Hematopoietic multipotent progenitor cell treated with erythropoietin and hydrocortisone succinate and interleukin-3 and kit ligand, for 8 days (in vitro differentiated cells): ENCODE measurements at places on chromosomes 2 and 18.

DNA sequence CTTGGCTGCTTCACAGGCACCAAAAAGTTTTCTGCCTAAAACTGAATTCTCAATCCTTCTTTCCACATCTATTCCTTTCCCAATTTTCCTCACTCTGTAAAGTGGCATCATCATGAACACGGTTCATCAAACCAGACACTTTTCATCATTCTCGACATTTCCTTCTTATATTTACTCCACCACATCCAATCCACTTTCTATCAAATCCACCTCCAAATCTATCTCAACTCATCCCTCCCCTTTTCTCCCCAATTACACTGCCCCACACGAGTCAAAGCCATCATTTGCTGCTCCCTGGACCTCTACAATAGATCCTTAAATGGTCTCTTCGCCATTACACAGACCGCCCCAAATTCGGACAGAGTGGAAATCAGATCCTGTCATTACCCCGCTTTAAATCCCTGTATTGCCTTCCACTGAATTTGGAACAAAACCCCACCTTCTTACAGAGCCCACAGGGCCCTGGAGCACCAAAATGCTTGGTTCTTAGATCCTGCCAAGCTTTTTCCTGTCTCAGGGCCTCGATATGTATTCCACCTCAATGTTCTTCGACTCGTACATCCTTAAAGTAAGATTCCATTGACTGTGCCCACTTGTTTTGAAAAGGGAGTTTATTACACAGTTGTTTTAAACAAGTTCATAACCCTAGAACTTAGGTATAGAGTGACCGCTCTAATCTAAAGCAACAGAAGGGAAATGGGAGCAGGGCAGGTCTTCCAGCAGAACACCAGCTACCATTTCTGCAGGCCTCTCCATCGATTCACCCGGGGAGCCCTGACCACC is 856 bp downstream of the ACAA2 start:
- no peak for DNase-seq

- no peak for DNase-seq
Observed at GRCh38 chr2:111912547-111912946, 14.1 kb downstream of the MERTK start.

GRCh38 chr2:22787745-22788144 is 597.2 kb upstream of the KLHL29 start:
- no peak for DNase-seq

DNA sequence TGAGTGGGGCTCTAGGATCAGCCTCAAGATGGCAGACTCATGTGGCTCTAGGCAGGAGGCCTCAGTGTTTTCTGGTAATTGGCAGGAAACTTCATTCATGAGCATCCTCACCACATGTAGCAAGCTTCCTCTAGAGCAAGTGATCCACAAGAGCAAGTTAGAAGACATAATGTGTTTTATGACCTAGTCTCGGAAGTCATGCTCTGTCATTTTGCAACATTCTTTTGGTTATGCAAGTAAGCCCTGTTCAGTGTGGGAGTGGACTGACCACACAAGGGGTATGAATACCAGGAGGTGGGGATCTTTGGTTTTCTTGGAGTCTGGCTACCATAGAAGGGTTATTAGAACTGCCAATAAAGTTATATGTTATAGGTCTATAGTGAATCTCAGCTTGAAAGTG is 66.8 kb upstream of the STK39 start:
- DNase-seq = no peak

GRCh38 chr18:40752316-40752715 is 1202.7 kb upstream of the PIK3C3 start:
- no peak for DNase-seq

DNA sequence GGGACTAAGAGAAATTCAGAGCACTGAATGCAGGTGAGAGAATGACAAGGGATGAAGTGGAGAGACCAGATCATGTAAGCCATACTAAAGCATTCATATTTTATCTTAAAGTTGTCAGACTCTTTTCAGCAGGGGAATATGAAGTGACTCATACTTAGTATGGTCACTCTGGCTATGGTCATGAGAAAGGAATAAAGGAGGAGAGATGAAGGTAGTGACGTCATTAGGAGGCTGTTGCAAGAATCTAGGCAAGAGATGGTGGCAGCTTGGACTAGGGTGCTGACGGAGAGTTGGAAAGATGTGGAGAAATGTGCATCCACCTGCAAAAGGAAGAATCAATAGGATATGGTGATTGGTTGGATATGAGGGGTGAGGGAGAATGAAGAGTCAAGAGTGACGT is 203.2 kb upstream of the ACVR2A start:
- DNase-seq = no peak

GRCh38 chr2:237540823-237541222 is 25.6 kb upstream of the PRLH start:
- peak; percentile 88 for DNase-seq

DNA sequence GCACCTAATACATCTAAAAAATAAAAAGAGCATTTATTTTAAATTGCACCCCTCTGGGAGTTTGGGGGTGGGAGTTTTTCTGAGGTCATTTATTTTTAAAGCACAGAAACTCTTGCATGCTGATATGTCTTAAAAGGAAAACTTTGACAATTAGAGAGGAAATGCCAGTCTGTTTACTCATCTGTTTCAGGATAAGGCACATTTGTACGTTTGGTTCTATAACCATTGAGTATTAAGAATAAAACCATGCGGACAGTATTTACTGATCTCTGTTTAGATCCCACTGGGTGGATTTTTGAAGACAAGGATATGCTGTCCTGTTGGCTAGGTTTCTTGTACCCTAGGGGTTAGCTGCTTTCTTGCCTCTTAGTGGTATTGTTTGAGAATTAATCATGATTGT is 122.9 kb downstream of the TANC1 start:
- DNase-seq = no peak

GRCh38 chr2:154142480-154142879 is 270.8 kb downstream of the GALNT13 start:
- DNase-seq = no peak

GRCh38 chr2:9974343-9974742 is 22.9 kb downstream of the GRHL1 start:
- DNase-seq = no peak

GRCh38 chr2:130376433-130377293 is 20.8 kb downstream of the PTPN18 start:
- DNase-seq = no peak

DNA sequence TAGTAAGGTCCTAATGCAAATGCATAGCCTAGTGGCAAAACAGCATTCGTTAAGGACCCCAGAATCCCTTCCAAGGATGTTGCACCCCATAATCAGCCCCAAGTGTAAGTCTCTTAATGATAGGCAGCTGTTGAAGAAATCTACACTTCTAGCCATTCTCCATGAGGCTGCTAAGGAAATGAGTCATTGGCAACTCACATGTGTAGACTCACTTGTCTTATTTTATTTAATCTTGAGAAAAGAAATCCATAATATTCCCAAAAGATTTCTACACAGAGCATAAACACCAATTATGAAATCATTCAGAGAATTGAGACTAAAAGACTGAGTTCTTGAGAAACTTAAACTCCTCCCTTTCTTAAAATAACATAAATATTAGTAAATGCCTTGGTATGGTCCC is 52.4 kb downstream of the AKAIN1 start:
- DNase-seq = no peak

DNA sequence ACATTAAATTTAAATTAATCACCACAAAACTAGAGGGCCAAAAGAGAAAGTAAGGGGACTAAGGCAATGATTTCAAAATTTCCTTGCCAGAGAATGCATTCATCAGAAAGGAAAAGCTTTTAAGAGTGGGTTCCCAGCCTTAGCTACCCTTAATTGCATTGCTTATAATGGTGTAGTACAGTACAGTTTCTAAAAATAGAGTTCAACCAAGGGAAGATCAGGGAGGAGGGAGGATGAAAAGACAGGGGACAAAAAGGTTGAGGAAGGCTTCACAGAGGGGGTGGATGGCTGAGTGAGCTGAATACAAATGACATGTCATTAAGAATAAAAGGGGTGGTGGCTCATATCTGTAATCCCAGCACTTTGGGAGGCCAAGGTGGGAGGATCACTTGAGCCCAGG is 119.9 kb downstream of the RBMS1 start:
- DNase-seq = no peak

GRCh38 chr18:5455674-5456073 is 88.1 kb downstream of the EPB41L3 start:
- no peak for DNase-seq

DNA sequence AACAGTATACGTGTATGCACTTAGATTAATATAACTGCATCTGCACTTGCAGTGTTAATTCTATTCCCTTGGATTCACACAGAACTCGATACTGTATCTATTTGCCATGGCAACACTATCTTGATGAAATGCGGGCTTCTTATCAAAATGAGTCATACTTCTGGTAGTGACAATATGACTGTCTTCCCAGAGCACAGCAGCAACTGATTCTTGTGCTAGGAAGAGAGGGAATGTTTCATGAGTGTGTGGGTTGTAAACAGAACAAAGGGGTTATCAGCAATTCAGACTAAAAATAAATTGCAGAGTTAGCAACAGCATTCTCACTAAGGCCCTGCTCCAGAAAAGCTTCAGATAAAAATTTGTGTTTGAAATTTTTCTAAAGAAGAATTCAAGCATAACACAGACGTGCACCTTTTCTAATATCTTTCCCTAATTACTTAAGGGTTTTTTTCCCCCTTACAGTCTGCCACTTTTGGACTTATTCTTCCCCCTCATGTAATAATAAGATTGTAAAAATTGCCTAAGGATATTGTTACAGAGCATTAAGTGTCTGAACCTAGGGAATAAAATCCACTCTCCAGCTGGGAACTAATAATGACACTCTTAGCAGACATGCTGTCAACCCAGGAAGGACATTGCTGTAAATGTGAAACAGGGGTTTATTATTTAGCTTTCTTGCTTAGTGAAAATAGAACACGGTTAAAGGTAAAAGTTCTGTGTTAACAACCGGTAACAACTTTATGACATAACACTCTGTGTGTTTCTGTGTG is 99.9 kb upstream of the SLC38A11 start:
- DNase-seq = peak; percentile 92

DNA sequence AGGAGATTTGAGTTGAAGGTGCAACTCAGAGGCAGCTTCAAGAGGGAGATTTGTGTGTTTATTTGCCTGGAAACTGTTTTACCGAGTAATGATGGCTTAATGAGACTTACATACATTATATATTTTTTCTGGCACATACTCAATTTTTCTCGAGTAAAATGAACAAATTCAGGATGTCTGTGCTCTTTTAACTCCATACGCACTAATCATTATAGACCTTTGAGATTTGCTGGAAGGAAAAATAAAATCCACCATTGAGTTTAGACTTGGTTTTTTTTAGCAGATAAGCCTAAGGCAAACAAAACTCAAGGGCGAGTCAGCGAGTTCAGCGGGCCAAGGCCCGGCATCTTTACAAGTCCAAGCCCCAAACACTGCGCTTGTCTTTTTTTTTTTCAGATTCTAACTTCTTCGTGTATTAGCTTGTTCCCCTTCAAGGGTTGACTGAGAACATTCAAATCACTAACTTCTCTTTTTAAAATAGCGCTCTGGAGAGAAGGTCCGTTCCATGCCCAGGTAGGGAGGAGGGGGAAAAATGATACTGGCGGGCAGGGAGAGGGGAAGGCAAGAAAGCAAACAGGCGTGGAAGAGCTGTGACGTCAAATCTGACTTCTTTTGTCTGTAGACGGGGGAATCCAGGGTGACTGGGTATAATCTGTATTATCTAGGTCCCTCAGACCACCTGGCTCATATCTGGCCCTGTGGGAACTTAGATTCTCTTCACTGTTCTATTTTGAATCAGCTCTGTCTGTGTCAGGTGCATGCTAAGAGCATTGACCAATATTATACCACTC is 72.7 kb upstream of the MAP3K20 start:
- DNase-seq = no peak

DNA sequence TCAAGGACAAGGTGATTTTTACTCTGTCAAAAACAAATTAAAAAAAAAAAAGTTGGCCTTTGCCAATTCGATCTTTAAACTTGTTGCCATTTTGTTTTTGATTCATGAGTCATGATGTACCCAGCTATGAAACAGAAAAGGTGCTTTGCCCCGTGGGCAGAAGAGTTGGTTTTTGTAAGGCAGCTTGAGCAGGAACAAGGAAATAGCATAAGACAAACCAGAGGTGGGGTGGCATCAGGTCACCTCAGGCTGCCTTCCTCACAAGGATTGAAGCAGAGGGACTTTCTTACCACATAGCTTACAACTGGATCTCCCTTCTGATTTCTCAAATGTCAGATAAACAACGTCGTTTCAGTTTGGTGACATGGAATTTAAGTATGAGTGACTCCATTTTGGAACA is 123.8 kb downstream of the ARL4C start:
- no peak for DNase-seq

DNA sequence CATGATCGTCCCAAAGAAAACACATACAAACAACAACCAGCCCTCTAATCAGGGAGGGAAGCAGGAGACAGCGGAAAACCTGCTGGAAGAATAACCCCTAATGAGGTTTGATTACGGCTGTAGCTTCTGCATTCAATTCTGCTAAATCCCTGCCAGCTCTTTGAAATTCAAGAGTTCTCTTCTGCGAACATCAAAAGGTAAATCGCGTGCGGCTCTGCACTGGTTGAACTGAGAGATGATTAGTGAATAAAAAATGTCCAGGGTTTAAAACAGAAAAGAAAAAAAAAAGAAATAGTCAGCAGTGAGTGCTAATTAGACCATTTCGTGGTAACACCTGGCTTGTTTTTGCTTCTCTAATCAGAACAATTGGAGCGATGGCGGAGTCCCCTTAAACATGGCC is 153.0 kb upstream of the CAPN13 start:
- DNase-seq = no peak

DNA sequence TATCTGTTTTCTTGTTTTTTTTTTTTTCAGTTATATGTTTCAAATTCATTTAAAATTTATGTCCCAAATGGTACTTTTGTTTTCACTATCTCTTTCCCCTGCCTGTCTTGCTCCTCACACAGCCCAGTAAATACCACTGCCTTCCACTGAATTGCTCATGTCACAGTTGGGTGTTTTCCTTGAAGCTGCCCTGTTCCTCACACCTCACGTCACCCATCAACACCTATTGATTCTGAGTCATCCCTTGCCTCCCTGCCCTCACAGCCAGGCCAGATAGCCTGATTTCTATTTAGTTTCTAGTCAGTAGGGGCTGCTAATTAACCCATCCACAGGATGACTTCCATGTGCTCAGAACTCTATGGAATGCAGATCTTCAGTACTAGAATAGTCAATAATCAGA is 25.3 kb downstream of the FSHR start:
- no peak for DNase-seq

DNA sequence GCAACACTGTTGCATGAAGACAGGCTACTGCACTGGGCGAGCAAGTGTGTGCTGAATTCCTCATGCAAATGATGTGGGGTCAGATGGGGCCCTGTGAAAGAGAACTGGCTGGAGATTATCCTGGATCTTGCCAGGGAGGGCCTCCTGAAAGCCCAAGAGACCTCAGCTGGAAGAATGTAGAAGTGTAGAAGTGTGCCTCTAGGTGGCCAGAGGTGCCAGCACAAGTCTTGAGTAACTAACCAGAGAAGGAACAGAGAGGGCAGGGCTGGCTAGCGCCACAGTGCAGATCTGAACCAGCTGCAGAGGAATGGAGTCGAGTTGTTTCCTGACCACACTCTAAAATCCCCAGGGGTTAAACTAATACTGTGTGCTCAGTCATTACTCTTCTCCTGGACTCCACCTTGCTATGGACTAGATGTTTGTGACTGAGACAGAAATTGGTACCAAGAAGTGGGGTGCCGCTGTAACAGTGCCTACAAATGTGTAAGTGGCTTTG is 399.3 kb downstream of the LRATD1 start:
- DNase-seq = no peak

- no peak for DNase-seq
Observed at GRCh38 chr2:113134717-113135116, 7.3 kb downstream of the IL1RN start.

- no peak for DNase-seq
Observed at GRCh38 chr18:63775166-63775730, at the start of gene SERPINB7. Gene SERPINB7, plus strand, starts transcription at chr18:63775418. Its CDS starts 6,955 bp downstream, at chr18:63782373.

GRCh38 chr2:197310987-197311420 is 424 bp upstream of the ANKRD44 start:
- DNase-seq = no peak
